ENCODE measurements at places on chromosomes 6 and 20. TPM values are rescaled to one million over a fixed set of nuclear protein-coding genes. Genes with fewer than 3 reads are reported as not detected.

- no peak overlapping the region for H3K27ac ChIP-seq
- no peaks in the 10 kb centered on the region for H3K4me1 ChIP-seq
- DNase-seq = no peak
- H3K36me3 ChIP-seq = no peaks in the 10 kb centered on the region
- no peak overlapping the region for H3K4me3 ChIP-seq
Observed at GRCh38 chr6:150245148-150245935, 102.5 kb downstream of the PPP1R14C start.

DNA sequence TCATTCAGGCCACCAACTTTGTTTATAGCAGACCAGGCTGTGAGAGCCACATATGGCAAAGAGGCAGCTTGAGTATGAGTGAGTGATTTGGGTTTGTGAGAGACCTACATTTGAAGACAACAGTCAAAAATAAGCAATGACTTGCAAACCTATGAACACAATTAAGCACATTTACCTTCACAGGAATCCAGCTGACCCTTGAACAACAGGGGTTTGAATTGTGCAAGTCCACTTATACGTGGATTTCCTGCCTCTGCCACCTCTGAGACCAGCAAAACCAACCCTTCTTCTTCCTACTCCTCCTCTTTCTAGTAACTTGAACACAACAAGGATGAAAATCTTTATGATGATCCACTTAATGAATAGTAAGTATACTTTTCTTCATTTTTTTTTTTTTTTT is 10.1 kb downstream of the RTN4IP1 start:
- H3K27ac ChIP-seq = no peak overlapping the region
- DNase-seq = no peak
- H3K4me1 ChIP-seq = no peaks in the 10 kb centered on the region
- peaks cover 12% of the 10 kb centered on the region for H3K36me3 ChIP-seq
- H3K4me3 ChIP-seq = no peak overlapping the region
- no peaks in the 10 kb centered on the region for H3K27me3 ChIP-seq

DNA sequence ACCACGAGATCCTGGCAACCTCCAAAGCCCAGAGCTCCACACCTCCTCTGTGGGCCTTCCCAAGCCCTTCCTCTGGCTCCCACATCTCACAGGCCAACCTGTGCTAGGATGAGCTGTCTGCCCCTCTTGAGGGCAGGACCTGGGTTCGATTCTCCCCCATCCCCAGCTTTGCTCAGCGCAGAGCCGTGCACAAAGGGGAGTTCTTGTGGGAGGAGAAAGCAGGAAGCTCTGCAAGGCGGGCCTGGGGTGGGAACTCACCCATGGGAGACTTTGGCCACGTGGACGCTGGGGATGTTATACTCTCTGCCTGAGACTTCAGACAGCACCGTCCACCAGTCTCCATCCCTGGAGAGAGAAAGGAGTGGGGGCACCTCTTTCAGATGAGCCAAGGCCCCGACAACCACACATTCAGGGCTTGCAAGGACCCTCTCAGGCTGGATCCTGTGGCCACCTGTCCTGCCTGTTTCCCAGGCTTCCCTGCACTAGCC is 12.7 kb downstream of the SLA2 start:
- H3K4me3 ChIP-seq = no peak overlapping the region
- H3K36me3 ChIP-seq = peaks cover 29% of the 10 kb centered on the region
- H3K27ac ChIP-seq = no peak overlapping the region
- no peaks in the 10 kb centered on the region for H3K27me3 ChIP-seq
- peaks cover 28% of the 10 kb centered on the region for H3K4me1 ChIP-seq

DNA sequence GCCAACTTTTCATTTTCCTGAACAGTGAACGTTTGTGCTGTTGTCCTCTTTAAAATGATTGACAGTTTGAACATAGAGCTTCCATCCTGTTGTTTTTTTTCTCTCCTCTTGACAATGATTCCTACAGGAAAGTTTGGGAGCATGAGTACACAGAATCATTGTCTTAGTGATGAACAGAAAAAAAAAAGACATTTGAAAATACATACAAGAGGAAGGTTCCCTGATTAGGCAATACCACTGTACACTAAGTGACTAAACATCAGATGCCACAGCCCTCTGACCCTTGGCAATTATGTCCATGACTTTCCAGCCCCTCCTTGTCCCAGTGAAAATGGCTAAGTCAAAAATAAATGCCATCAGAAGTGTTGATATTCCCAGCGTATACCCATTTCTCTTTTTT is 71.5 kb downstream of the RTN4IP1 start:
- H3K27ac ChIP-seq = no peak overlapping the region
- no peaks in the 10 kb centered on the region for H3K27me3 ChIP-seq
- H3K36me3 ChIP-seq = peaks cover 30% of the 10 kb centered on the region
- DNase-seq = no peak
- no peaks in the 10 kb centered on the region for H3K4me1 ChIP-seq

DNA sequence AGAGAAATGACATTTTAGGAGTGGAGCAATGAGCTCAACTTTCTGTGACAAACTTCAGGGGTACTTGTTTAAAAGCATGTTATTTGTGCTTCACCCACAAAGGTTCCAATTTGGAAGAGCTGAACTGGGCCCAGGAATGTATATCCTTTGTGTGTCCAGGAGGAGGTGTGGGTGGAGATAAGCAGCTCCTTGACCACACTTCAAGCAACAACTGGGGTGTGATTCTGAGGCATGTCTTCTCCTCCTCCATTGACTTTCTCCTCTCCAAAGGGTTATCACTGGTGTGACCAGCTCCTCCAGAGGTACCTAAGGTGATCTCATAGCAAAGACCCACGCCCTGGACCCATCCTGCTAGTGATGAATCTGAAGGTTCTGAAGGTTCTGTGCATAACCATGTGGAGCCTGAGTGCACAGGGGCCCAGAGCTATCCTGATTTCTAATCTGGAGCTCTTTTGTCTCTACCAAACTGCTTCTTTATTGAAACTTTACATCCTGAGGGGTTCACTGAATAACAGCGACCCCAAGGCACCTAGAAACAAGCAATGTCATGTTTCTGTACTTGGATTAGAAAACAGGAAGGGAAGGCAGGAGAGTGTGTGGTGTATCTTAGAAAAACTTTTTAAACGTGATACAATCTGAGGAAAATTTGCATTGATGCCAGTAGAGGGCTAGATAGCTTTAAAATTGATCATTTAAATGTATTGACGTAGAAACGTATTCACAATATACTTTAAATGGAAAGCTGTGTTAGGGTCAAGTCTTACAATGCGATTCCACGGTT is 60.9 kb upstream of the CD93 start:
- no peaks in the 10 kb centered on the region for H3K4me1 ChIP-seq
- H3K27ac ChIP-seq = peak overlapping the region; percentile 83
- H3K36me3 ChIP-seq = no peaks in the 10 kb centered on the region
- H3K4me3 ChIP-seq = no peak overlapping the region
- DNase-seq = no peak
- no peaks in the 10 kb centered on the region for H3K27me3 ChIP-seq

DNA sequence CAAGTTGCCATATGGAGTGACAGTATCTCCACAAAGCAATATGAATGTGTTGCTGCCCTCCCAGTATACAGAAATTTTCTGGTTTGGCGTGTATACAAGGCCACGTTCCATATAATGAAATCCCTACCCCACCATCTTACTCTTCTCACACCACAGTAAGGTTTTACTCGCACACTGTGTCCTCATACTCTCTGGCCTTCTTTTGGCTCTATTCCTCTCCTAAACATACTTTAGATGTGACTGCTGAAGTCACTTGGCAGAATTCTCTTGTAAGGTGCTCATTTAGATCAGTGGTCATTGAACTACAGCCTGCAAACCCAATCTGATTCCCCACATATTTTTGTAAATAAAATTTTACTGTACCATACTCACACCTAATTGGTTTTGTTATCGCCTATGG is 123.2 kb downstream of the RFPL4B start:
- H3K27ac ChIP-seq = no peak overlapping the region
- no peaks in the 10 kb centered on the region for H3K27me3 ChIP-seq
- H3K36me3 ChIP-seq = no peaks in the 10 kb centered on the region

DNA sequence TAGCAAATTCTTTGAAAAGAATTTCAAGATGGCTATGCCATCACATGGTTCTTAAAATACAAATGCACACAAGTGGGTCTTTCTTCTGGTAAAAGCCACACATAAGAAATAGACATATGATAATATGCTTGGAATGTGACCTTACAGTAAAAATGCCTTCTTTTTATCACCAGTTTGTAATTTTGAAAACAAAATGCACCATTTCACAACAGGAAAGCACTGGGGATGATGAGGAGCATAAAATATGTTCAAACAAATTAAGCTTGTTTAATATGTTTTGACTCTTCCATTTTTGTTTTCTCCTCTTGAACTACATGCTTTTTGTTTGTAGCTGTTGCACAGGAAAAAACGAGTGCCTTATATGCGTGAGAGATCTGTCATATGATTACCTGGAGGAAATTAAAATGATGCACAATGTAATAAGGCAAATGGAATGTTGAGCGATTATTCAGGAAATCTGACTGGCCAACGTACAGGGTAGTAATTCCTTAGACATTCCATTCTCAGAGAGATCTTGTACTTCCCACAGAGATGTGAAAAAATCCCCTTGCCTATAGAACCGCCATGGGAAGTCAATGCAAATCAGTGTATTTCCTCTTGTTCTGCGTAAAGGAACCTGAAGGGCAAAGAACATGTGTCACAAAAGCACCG is 911.6 kb downstream of the TFAP2A start:
- DNase-seq = no peak
- no peak overlapping the region for H3K27ac ChIP-seq

DNA sequence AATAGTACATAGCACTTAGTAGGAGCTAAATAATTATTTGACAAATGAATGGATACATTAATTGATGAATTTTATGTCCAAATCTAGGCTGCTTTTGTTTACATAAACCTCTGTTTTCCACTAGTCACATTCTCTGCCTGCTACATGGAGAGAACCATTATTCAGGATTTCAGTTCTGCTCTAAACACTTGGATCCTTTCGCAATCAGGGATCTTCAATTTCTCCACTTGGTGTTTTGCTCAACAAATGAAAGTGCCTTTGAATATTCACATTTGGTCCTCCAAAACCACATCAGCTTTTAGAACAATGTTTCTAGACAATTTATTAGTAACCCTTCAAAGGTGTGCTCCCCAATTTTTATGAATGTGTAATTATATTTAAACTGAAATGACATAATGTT is 30.6 kb upstream of the HLA-DQB1 start:
- no peak overlapping the region for H3K27ac ChIP-seq
- DNase-seq = no peak
- H3K4me1 ChIP-seq = no peaks in the 10 kb centered on the region
- no peaks in the 10 kb centered on the region for H3K36me3 ChIP-seq
- H3K4me3 ChIP-seq = no peak overlapping the region
- no peaks in the 10 kb centered on the region for H3K27me3 ChIP-seq

DNA sequence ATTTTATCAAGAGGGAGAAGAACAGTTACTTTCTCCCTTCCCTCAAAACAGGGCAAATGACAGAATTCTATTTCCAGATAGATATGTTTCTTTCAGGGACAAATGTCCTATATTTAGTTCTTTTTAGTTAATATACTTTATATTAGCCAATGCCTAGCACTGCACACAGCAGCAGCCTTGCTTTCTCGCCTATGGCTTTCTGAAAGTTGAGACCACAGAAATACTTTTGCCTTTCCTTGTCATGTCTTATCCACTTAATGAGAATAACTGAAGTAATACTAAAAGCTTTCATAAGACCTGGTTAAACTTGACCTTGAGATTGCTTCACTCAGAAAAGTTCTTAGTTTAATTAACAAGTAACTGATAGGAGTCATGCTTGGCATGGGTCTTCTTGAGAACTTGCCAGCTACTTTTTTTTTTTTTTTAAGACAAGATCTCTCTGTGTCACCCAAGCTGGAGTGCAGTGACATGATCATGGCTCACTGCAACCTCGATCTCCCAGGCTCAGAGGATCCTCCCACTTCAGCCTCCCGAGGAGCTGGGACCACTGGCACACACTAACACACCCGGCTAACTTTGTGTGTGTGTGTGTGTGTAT is 159.3 kb downstream of the CDKAL1 start:
- peaks cover 6% of the 10 kb centered on the region for H3K4me1 ChIP-seq
- no peak overlapping the region for H3K4me3 ChIP-seq
- DNase-seq = no peak
- no peak overlapping the region for H3K27ac ChIP-seq

GRCh38 chr6:85456782-85457181 is 6.9 kb downstream of the NT5E start:
- no peaks in the 10 kb centered on the region for H3K36me3 ChIP-seq
- no peak overlapping the region for H3K27ac ChIP-seq
- DNase-seq = no peak
- H3K4me3 ChIP-seq = no peak overlapping the region
- peaks cover 29% of the 10 kb centered on the region for H3K4me1 ChIP-seq
- peaks cover 1% of the 10 kb centered on the region for H3K27me3 ChIP-seq

- DNase-seq = no peak
- H3K27me3 ChIP-seq = no peaks in the 10 kb centered on the region
- no peak overlapping the region for H3K27ac ChIP-seq
- H3K4me3 ChIP-seq = no peak overlapping the region
Observed at GRCh38 chr6:166444446-166444845, 61.7 kb upstream of the MPC1 start.

GRCh38 chr20:37921341-37921929 is 18.5 kb downstream of the VSTM2L start:
- no peaks in the 10 kb centered on the region for H3K4me1 ChIP-seq
- H3K27me3 ChIP-seq = no peaks in the 10 kb centered on the region
- no peaks in the 10 kb centered on the region for H3K36me3 ChIP-seq
- no peak for DNase-seq

DNA sequence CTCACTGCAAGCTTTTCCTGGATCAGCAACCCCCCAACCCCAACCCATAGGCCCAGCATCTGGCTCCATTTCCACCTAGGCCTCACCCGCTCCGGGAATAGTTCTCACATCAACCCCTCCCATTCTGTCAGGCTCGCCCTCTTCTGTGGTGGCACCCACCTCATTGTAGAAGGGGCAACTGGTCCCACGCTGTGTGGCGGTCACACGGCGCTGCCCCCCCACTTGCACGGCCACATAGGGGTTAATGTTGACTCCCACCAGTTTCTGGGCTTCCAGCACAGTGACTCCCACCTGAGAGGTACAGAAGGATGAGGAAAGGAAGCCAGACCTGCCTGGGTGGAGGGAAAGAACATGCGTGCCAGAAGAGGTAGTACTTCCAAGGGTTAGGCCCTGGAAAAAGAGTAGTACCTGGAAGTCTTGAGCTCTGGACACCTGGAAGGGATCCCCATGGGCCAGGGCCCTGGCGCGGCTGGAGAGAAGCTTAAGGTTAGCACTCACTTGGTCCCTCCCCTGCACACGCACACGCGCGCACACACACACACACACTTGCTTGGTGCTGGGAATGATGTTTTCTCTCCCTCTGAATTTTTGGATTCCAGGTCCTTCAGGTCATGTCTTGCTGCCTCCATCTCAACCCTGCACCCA is 12.7 kb upstream of the SPAG4 start:
- no peak for DNase-seq
- peaks cover 9% of the 10 kb centered on the region for H3K4me1 ChIP-seq
- no peaks in the 10 kb centered on the region for H3K36me3 ChIP-seq
- H3K27me3 ChIP-seq = peaks cover 12% of the 10 kb centered on the region
- no peak overlapping the region for H3K4me3 ChIP-seq

Gene ANKRD66
- not detected for total RNA-seq

Gene DEFB132
- not detected for total RNA-seq

Gene DZANK1
- 3.1 TPM for total RNA-seq
